NCI-H1105 treated with DMSO at 0.1 percent for 48 hours (cell line): ENCODE measurements at places on chromosomes 7 and 10.
A peak's percentile ranks its signal among the peaks of the same experiment; 100 is the strongest.

GRCh38 chr7:66176914-66177313 lies 28.2 kb upstream of the TPST1 start:
- no peak for DNase-seq

DNA sequence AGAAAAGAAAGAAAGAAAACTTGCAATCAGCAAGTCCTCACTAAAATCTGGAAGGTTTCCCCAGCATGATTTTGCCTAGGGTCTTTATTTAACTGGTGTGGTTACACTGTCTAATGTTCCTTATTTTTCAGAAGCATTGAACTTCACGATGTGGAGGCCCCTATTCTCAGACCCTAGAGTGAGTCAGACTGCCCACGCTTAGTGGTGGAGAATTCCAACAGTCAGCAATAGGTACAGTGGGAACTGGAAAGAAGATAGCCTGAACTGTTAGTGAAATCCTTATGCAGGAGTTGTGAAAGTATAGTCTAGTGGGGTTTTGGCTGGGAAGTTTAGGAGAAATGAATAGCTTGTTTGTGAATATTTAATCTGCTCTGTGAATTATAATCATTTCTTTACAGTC lies 115.0 kb downstream of the FZD1 start:
- no peak for DNase-seq

DNA sequence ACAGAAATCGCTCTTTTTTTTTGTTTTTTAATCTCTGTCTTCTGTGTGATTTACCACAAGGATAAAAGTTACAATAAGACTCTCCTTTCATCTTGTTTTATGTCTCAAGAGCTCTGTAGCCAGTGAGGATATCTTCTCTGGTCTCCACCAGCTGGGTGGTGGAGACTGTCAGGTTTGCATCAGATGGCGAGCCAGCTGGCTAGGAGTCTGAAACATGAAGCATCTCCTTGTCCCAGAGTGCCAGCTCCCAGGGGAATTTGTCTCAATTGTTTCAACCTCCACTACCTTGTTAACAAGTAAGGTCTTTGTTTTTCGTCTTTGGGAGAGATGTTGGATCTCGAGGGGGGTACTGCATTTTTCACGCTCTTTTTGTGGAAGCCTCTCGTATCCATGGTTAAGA lies 47.3 kb downstream of the FRMPD2 start:
- no peak for DNase-seq

- DNase-seq = no peak
These were observed 173.0 kb upstream of the RHEB start for GRCh38 chr7:151692721-151693120.

DNA sequence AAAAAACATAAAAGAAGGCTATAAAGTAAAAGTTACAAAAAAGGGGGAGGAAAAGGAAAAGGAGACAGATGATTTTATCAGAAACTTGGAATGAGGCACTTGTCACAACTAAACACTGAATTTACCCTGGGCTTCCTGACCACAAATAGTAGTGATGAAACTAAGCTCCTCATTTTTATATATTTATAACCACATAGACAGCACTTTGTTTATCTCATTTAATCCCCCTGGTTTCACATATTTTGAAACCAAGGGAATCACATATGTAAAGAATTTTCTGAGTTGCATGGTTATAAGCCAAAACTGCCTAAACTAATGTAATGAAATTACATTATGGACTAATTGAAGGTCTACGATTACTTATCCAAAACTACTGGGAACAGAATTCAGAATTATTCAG lies 39.6 kb upstream of the MET start:
- DNase-seq = no peak

GRCh38 chr7:146090023-146090645 lies 26.5 kb upstream of the CNTNAP2 start:
- DNase-seq = peak; percentile 86

DNA sequence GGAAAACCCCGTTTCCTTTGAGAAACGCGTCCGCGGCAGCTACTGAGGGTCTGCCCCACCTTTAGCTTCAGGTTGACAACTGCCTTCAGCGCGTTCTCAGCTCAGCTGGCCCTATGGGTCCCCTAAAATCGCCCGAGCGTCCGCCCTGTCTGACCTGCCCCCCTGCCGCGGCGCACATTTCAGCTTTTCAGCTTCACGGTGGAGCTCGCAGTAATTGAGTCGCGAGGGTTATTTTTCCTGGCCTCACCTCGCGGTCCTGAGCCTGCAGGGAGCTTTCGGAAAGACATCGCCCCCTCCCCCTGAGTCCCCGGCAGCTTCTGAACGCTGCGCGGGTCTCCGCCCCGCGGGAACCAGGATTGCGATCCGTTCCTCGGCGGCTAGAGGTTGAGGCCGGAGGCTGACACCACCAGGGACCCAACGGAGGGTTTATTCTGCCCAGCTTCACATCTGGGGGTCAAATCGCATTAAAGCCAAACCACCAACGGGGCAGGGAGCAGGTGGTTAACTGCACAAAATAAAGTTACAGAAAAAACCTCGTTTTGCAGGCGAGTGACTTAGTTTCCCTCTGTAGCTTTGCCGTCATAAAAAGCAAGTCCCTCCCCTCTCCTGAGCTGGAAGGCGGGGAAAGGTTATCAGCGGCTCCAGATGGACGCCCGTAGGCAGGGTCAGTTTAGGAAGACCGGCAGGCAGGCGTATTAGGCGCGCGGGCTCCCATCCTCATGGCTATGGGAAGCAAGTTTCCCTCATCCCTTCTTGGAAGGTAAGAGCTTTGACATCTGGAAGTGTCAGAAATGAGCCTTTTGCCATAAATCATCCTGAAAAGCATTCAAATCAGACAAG lies 11.0 kb downstream of the TWIST1 start:
- no peak for DNase-seq

- DNase-seq = no peak
These were observed 16.7 kb downstream of the CEP55 start for GRCh38 chr10:93513091-93513490.

DNA sequence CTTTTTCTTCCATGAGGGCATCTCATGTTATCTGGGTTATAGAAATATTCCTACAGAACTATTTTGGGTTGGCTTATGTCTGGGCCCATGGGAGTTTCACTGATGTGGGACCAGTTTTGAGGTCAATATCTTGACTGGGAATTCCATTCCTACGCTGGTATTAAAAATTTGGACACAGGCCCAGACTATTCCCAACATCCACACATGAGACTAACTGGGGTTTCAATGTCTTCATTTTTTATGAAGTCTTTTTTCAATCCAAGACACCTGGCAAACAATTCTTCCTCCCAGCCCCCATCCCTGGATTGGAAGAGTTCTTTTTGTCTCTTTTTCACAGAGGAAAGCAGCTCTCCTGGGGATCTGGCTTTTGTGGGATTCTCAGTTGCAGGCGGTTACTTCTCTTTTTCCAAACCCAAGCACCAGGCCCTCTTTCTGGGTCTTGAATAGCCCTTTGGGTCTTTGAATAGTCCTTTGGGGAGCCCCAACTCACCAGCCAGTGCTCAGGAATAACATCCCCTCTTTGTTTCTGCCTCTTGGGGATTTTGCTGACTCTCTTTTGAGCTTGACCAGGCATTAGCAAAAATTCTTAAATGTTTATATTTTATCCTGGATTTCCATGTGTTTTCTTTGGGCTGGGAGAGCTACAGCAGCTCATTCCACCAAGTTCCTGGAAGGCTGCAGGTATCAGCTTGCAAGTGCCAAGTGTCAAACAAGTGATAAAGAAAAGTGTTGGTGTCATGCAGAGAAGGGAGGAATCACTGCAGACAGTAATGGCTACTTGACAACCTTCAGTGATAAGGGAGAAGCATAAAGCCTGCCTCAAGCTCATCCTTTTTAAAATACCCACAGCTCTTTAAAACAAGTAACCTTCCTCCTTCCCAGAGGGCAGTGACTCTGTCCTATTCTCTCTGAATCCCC lies 234.3 kb downstream of the ADAM12 start:
- no peak for DNase-seq

DNA sequence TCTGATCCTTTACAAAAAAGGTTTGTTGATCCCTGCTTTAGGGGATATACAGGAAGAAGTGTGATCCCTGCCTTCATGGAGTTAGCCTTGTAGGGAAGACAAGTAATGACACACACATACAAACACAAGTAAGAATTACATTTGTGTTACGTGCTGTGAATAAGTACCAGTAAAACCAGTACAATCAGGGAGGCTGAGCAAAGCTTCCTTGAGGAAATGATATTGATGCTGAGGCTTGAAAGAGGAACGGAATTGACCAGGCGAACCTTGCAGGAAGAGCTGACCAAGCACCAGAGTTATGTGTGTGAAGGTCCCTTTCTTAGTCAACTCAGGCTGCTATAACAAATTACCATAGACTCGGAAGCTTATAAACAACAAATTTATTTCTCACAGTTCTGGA lies 83.6 kb upstream of the CACUL1 start:
- no peak for DNase-seq

DNA sequence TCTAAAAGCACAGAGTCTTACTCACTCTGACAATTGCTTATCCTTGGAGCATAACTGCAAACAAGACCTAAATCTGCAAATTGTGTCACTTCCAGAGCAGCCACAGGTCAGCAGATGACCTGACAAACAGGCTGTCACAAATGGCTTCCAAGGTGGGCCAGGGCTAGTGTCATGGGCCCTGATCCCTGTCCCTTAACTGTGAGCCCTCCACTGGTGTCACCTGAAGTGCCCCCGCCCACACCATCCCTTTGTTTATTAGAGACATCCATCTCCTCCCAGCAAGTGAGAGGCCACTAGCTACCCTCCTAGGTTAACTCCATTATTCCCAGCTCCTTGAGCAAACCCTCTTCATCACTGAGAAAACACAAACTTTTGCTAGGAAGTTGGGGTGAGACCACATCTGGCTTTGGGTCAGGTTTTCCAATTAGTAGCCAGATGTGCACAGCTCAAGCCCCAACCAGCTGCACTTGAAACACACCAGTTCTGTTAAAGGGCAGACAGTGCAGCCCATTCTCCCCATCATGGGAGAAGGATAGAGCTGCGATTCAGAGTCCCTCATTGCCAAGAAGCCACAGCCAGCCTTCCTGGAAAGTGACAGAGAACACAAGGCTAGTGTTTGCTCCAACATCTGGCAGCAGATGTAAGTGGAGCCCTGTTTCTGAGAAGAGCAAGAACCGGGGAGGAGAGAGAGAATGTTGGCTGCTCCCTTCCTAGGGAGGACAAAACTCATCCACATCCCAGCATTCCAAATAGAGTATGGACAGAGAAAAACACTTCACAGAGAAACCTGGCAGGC lies 75.7 kb upstream of the NANOS1 start:
- DNase-seq = no peak

DNA sequence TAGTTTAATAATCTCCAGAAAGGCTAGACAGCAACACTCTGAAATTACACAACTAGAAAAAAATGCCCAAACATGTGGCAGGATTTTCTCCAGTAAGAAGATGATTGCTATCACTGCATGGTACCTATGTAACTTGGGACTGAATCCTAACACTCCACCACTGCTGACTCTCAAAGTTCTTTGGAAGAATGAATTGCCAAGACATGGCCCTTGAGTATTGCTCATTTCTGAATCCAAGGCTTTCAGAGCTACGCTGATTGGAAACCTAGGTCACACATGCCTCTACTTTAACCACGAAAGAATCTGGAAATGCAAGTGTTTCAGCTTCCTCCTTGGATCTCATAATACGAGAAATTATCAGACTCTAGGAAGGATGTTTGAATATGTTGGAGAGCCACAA lies 167.5 kb upstream of the CELF2 start:
- no peak for DNase-seq
